Fibroblast of skin of right biceps (primary cell): ENCODE measurements at places on chromosomes 16 and 17.
A peak's percentile ranks its signal among the peaks of the same experiment; 100 is the strongest.

DNA sequence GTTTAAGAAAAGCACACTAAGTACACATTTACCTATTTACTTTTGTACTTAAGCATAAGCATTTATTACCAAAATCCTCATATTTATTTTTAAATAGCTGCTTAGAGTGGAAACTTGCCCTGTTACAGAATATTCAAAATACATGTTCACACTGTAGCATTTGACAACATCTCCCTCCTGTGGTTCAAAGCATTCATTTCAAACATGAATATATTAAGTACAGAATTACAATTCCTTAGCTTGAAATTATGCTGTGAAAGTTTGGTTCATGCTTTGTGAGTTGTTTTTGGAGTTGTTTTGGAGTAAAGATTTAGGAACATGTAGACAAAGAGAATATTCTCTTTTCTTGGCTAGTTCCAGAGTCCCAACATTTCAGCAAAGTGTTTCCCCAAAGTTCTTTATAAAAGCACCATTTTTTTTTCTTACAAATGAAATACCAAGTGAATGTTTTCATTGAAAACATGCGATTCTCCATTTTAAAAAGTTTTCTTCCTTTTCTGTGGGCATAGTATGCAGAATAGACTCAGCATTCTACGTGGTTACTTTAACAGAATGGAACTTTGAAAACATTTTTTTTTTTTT lies 33.2 kb downstream of the TUBD1 start:
- peak; percentile 68 for DNase-seq

- no peak for DNase-seq
Observed at GRCh38 chr17:76955191-76955590, 87.0 kb downstream of the MGAT5B start.

GRCh38 chr17:56898874-56899273 lies 15.0 kb downstream of the TRIM25 start:
- DNase-seq = no peak

DNA sequence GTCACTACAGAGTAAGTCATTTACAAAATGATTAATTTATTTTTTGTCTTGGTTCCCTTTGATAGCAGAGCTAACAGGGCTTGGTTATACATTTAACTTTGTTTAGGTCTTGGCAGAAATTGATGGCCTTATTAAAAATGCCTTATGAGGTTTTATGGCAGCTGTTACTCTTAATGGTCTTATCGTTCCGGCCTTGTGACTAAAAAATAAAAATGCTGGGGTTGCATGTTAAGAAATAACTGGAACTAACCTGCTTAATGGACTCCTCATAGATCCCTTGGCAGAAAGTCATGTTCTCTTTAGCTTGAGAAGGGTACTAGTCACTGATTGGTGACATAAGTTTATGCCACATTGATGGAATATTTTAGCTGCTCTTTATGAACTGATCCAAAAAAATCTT lies 18.3 kb downstream of the COX11 start:
- DNase-seq = no peak

DNA sequence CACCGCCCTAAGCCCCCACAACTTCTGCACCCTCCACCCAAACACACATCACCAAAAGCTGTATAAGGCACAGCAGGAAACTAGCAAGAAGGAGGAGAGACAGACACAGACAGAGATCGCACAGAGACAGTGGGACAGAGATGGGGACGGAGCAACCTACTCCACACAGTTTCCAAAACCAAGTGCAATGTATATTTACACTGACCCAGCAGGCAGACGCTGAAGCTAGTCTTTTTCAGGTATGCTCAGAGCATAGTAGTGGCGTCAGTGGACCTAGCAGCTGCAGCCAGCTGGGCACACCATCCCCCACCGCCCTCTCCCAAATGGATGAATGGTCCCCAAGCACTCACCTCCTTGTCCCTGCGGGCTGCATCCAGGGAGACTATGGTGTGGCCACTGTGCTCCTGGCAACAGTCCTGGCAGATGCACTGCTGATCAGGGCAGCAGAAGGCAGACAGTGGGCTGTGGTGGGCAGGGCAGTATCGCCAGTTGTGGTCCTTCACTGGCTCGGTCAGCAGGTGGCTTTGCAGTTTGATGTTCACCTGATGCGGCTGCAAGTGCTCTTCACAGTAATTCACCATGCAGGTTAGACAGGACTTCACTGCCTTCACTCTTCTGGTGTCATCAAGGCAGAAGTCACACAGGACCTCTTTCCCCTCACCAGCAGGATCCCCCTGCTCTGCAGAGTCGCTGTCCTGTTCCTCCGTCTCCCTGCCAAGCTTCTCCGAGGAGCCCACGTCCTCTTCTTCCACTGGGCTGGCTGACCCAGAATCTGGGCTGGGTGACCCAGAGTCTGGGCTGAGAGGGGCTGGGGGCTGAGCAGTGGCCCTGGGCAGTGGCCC lies 31.5 kb upstream of the FBXW10B start:
- no peak for DNase-seq

DNA sequence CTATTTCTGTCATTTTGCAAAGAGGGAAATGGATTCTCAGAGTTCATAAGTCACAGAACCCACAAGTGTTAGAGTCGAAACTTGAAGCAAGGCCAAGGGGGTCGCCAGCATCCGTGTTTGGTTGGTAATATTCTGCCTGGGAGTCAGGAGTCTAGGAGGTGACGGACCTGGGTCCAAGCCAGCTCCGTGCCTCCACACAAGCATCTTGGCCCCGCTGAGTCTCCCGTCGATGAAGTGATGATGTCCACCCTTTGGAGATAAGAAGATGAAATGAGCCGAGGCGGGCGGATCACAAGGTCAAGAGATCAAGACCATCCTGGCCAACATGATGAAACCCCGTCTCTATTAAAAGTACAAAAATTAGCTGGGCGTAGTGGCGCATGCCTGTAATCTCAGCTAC lies 53.2 kb upstream of the TNRC6C start:
- no peak for DNase-seq

DNA sequence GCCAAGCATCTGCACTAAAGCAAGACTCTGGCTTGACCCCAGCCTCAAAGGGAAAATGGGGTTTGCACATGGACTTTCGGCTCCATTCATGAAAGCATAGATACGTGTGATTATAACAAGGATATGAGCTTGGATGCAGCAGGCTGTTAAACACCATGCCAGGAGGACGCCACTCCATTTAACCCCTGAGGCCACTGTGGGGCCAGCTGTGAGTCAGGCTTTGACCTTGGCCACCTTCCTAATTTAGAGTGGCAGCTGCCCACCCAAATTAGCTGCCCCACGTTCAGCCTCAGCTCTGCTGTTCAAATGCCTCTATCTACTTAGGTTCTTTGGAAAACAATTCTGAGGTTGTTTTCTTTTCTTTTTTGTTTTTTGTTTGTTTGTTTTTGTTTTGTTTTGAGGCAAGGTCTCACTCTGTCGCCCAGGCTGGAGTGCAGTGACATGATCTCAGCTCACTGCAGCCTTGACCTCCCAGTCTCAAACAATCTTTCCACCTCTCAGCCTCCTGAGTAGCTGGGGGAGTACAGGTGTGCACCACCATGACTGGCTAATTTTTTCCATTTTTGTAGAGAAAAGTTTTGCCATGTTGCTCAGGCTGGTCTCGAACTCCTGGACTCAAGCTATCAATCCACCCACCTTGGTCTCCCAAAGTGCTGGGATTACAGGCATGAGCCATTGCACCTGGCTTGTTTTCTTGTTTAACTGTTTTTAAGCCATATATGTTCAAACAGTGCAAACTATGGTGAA lies 23.2 kb upstream of the KIFC3 start:
- DNase-seq = no peak

GRCh38 chr16:71780521-71781089 lies 28.0 kb downstream of the AP1G1 start:
- no peak for DNase-seq

- DNase-seq = peak; percentile 87
Observed at GRCh38 chr17:55086635-55087058, 118.1 kb downstream of the STXBP4 start.

GRCh38 chr17:72382971-72383722 lies 262.3 kb downstream of the SOX9 start:
- no peak for DNase-seq

DNA sequence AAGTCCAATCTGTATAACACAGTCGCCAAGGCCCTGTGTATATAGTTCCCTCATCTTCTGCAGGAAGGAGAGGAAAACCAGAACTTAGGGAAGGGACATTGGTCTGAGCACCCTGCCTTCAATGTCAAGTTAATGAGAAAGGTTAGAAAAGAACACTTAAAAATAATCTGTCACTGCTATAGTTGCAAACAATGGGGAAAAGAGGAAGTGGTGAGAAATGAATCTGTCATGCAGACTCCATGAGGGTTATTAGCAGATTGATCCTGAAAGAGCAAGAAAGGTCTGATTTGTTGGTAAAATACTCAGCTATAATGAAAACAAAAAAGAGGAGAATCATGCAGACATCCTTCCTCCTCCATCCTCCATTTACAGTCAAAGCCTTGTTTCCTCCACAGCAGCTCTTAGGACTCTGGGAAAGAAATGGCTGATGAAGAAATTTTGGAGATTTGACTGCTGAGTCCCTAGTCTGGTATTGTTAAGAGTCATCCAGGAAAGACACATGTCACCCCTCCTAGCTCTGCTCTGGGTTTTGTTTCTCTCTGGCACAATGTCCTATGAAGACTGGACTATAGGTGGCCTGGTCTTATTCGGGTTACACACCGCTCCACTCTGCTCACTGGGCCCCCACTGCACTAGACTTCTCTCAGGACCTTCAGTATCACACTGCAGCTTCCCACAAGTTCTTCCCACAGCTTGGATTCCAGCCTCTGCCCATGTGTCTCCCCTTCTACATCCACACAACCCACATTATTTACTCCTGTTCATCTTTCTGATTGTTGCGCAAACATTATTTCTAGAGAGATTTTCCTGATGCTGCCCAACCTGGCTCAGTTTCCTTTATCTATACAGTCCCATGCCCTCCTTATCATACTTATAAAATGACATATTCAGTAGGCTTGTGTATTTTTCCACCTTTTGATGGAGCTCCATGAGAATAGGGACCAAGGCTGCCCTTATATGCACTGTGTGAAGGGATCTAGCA lies 56.5 kb upstream of the XYLT1 start:
- DNase-seq = no peak

DNA sequence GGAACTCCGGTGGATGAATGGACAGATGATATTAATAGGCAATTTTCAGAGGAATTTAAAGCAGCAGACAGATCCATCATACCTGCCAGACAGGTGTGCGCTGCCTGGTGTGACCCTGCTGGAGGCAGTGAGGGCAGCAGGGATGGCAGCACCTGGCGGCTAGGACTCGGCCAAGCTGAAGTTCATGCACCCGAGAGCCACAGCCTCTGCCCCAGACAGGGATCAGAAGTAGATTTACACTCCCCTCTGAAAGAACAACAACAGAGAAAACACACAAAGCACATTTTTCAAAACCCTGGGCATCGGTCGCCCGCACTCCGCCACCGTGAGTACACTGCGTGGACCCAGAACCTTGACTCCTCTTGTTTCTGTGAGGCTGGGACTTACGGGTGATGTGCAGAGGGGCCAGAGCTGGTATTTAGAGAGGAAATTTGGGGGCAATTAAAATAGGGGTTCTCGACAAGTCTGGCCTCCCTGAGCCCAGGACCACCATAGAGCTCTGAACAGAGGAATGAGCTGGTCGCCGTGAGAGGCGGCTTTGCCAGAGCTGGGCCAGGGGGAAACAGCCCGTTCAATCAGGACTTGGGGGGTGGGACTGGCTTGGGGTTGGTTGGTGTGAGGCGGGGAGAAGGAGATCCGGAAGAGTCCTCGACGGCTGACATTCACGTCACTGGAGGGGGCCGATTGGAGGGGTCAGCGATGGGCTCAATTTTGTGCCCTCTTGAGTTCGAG lies 101.0 kb downstream of the METRNL start:
- no peak for DNase-seq

DNA sequence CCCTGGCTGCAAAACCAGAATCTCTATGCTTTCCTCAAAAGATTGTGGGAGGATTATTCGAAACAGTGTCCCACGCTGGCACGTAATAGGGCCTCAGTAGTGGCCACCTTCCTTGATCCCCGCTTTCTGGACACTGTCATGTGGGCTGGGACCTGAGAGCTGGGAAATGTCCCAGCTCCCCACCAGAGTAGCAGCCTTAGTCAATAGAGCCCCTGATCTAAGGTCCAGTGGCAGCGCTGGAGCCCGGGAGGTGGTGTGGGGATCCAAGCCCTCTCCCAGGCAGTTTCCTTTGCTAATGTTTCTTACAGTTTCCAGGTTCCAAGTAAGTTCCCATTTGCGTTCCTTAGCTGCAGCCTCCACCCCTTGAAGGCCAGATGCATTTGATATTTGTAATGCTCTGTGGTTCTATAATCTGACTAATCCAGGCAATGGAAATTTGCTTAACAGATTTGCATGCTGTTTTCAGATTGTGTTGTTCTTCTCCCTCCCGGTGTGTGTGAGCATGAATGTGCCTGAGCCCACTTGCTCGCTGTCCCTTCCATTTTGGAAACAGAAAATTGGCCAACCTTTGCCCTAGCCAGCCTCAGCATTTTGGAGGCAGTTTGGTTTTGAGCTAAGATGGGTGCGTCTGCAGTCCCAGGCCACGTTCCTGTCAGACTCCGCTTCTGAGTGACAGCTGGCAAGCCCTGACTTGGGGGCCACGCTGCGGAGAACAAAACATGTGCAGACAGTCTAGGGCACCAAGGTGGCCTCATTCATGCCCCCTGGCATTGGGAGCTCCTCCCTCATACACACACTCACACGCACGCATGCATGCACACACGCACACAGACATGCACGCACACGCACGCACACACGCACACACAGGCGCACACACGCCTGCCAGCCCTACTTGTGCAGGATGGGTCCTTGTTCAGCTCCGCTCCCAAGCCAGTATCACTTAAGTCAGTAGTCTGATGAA lies 69.4 kb downstream of the CCDC182 start:
- DNase-seq = no peak

DNA sequence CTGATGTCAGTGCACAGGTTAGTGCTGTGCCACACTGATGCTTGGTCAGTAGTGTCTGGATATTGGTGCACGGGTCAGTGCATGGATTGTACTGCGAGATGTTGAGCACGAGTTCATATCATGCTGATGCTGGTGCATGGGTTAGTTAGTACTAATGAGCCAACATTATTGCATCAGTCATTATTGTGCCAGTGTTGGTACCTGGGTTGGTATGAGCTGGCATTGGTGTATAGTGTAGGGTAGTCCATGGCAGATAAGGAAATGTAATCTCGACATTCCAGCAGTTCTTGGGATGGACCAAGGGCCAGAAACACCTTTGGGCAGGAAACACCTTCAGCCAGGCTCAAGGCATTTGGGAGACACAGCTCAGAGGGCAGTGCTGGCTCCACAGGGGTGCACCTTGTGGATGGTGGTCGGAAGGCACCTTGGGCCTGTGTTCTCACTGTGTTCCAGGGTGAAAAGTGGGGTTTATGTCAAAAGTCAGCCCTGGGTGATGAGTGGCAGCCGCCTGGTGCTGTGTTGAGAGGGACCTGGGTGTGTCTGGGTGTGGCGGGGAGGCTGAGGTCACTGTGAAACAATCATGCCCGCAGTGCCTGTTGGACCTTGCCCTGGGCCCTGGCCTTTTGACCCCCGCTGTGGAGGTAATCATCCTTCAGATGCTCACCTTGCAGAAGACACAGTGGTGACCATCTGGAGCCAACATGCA lies 100.7 kb upstream of the ZNF469 start:
- DNase-seq = no peak
